Mesothelial cell of epicardium (in vitro differentiated cells): ENCODE measurements at places on chromosomes 12 and 14. TPM values are rescaled to one million over a fixed set of nuclear protein-coding genes. Genes with fewer than 3 reads are reported as not detected.

DNA sequence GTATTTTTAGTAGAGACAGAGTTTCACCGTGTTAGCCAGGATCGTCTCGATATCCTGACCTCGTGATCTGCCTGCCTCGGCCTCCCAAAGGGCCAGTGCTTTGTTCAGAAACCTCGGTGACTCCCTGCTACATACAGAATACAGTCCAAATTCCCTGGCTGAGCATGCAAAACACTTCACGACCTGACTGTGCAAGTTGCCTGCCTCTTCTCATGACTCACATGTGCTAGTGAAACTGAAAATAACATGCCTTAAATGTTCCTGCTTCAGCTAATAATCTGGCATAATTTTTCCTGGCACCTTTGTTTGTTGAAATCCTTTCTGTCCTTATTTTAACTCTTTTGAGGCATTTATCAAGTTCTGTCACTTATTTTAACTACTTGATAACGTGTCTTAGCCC lies 8.2 kb downstream of the DMAC2L start:
- peaks cover 23% of the 10 kb centered on the region for H3K36me3 ChIP-seq
- no peaks in the 10 kb centered on the region for H3K4me1 ChIP-seq
- no peak for DNase-seq
- no peaks in the 10 kb centered on the region for H3K27me3 ChIP-seq
- no peak overlapping the region for H3K27ac ChIP-seq

- no peak overlapping the region for H3K4me3 ChIP-seq
- H3K27ac ChIP-seq = no peak overlapping the region
- no peaks in the 10 kb centered on the region for H3K4me1 ChIP-seq
- H3K36me3 ChIP-seq = no peaks in the 10 kb centered on the region
- DNase-seq = no peak
- H3K27me3 ChIP-seq = no peaks in the 10 kb centered on the region
Observed at GRCh38 chr14:86885280-86885679, 1107.7 kb downstream of the GALC start.

DNA sequence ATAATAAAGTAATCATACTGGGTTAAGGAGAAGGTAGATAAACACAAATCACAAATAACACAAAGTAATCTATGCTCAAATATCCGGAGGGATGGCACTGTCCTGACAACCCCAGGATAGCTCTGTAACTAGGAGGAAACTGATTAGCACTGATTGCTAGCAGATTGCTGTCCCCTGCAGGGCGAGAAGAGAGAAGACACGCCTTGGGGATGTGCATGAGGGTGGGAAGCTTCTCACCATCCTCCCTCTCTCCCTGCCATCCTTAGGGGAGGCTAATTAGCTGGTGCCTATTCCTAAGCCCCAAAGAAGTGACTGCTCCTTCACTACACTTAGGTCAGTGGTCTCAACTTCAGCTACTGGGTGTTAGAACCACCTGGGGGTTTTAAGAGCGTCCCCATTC lies 27.0 kb upstream of the TMEM260 start:
- H3K27me3 ChIP-seq = peaks cover 20% of the 10 kb centered on the region
- no peaks in the 10 kb centered on the region for H3K36me3 ChIP-seq
- no peak overlapping the region for H3K27ac ChIP-seq
- no peak for DNase-seq
- H3K4me1 ChIP-seq = no peaks in the 10 kb centered on the region

LMNTD1 gene
- total RNA-seq = 0.54 TPM in 1 of 3 replicates, not detected in the others

DNA sequence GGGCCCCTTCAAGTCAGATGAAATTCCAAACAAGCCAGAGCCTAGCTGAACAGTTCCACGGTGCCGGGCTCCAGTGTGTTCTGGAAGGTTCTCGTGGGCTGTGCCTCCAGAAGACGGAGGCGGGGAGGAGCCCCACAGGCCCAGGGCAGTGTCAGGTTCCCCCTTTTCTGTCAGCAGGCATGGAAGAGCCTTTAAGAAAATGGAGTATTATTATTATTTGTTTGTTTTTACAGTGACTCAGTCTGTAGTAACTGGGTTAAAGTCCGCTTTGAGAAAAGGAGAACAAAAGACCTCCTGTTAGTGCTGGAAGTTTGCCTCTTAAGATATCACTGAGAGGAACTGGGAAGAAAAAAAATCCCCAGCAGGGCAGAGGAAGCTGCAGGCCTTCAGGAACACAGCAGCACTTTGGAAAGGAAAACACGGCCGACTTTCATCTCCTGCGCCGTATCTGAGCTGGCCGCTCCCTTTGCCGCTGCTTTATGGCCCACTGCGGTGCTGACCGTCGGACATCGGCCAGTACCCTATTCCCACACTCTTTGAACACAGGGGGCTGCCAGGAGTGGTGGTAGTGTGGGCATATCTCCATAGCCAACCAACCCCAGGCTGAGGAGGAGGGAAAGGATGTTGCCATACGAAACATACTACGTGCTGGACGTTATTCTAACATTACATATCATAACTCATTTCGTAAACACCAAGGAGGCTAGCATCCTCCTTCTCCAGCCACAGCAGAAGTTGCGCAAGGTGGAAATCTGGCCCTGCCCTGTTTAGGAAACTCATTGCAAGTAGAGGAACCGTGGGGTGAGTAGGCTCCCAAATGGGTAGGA lies 194.0 kb downstream of the ZFP36L1 start:
- H3K36me3 ChIP-seq = peaks cover 1% of the 10 kb centered on the region
- no peaks in the 10 kb centered on the region for H3K27me3 ChIP-seq
- peak overlapping the region; percentile 97 for H3K27ac ChIP-seq
- H3K4me1 ChIP-seq = peaks cover 50% of the 10 kb centered on the region

CCDC196 gene
- total RNA-seq = not detected in 3 replicates

SLC38A4 gene
- 0.11 to 0.35 TPM (median 0.29 TPM) in 3 replicates for total RNA-seq

KRT77 gene
- not detected in 3 replicates for total RNA-seq

HSPA2 gene
- 10.1 to 10.6 TPM (median 10.5 TPM) in 3 replicates for total RNA-seq
